ENCODE measurements at places on chromosomes 13 and 19. TPM values are rescaled to one million over a fixed set of nuclear protein-coding genes. Genes with fewer than 3 reads are reported as not detected.
A peak's percentile ranks its signal among the peaks of the same experiment; 100 is the strongest.

The OR10H1 gene
- not detected for polyA plus RNA-seq

- DNase-seq: peak; percentile 99
Measured at GRCh38 chr19:57435062-57435978, at the start of gene ZNF749. ZNF749 (plus strand) TSS chr19:57435325; CDS start chr19:57435579, 254 bp downstream.

DNA sequence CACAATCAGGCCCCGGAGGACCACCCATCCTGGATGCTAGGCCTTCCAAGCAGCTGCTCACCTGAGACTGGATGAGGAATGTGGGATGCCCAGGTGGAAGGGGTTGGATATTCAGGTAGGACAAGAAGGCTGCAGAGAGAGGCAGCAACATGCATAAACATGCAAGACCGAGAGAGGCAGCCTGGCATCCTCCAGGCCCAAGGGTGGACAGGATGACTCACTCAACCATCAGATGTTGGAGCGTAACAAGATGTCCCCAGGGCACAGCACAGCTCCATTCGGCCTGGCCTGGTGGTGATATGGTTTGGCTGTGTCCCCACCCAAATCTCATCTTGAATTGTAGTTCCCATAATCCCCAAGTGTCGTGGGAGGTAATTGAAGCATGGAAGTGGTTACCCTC, 10.0 kb upstream of the CABP5 start:
- no peak for DNase-seq

GRCh38 chr19:17079710-17080439, 4.3 kb downstream of the MYO9B start:
- DNase-seq: peak; percentile 48

DNA sequence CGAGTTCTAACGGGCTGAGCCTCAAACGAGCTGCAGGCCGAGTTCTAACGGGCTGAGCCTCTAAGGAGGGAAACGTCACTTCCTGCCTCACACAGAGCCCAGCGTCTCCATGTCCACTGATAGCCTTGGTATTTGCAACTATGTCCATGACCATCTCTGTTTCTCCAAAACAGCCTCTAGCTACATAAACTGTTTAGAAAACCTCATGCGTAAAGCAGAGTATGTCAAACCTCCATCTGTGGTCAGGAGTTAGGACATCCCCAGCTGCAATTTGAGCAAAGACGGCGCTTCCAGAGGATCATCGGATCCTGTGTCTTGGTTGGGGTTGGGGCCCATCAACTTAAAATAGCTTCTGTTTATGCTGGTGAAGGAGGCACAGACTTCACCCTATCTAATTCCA, 20.8 kb downstream of the RASA3 start:
- DNase-seq: no peak

The N4BP2L2 gene
- polyA plus RNA-seq: 91.7 TPM
